ENCODE measurements at places on chromosomes 7 and 10.
A peak's percentile ranks its signal among the peaks of the same experiment; 100 is the strongest.

DNA sequence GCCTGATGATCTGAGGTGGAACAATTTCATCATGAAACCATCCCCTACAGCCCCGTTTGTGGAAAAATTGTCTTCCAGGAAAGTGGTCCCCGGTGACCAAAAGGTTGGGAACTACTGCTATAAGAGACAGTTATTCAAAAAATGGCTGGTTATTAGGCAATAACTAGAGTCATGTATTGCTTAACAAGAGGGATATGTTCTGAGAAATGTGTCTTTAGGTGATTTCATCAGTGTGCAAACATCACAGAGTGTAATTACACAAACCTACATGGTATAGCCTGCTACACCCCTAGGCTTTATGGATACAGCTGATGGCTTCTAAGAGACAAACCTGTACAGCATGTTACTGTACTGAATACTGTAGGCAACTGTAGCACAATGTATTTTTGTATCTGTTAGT lies 71.3 kb upstream of the CSTF2T start:
- DNase-seq, result no peak

DNA sequence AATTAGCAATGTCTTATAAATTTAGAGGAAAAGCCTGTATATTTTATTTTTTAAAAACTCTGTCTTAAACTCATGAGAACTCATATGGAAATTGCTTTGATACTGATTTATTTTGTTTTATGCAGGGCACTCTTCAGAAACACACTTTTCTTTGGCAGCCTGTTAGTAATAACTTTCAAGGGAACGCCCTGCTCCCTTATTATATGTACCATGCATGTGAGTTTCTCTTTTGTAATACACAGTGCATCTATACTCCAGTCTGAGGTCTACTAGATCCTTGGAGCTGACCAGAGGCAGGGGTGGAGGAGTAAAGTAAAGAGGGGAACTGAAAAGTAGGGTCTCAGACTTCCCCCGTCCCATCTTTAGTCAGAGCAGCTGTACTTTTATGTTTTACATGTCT lies 40.2 kb downstream of the GPR85 start:
- no peak for DNase-seq

- no peak for DNase-seq
Observed at GRCh38 chr10:129586898-129587443, 119.9 kb downstream of the MGMT start.

- peak; percentile 66 for DNase-seq
Observed at GRCh38 chr10:42753126-42753506, 29.5 kb upstream of the BMS1 start.

GRCh38 chr7:127932076-127932475 lies 99.2 kb downstream of the LRRC4 start:
- no peak for DNase-seq

DNA sequence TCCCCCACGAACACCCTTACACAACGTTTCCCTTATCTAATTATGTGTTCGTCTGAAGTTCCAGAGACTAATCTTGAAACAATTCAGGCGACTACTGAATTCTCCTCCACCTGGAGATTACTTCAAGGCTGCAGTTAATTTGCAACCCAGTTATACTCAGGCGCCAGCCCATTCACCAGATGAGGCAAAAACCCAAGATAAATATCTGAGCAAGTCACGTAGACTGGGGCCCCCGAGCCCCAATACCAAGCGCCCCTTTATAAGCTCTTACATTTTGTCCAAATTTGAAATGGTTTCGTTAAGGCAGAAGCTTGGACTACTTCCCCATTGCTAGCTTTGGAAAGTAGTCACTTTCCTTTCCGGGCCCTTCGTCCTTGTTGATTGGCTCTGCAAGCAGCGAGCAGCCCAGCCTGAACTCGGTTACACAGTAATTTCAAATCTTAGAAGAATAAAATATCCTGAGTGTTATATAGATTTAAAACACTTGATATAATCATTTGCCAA lies 1.2 kb downstream of the TPK1 start:
- DNase-seq, result no peak

DNA sequence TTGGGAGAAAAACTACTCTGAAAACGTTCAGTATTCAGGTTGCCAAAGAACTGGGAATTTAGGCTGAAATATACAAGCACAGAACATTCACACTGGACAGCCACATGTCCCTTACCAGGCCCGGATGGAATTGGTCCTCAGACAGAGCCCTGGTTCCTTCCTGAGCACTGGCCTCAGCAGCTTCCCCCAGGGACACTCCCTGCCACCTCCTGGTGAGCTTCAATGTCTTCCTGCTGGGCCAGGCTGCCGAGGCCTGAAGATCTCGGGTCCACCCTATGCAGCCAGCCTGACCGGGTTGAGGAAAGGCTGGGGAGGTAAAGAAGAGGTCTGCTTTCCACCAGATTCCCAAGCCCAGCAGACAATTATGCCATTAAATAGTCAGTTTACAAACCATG lies 24.8 kb downstream of the LEP start:
- no peak for DNase-seq

- DNase-seq, result no peak
Observed at GRCh38 chr10:68586606-68587305, 26.6 kb downstream of the TET1 start.

- DNase-seq, result no peak
Observed at GRCh38 chr7:45644237-45644636, 70.1 kb downstream of the ADCY1 start.

- DNase-seq, result no peak
Observed at GRCh38 chr10:13823096-13823708, 236.4 kb downstream of the PRPF18 start.

GRCh38 chr10:127921753-127922145 lies 14.8 kb downstream of the PTPRE start:
- no peak for DNase-seq

Data from stimulated activated CD8-positive, alpha-beta memory T cell treated with anti-CD3 and anti-CD28 coated beads, Interleukin-15, amount 100 ng/mL, for 24 hours (primary cell).